ENCODE measurements at places on chromosomes 6 and 20.

DNA sequence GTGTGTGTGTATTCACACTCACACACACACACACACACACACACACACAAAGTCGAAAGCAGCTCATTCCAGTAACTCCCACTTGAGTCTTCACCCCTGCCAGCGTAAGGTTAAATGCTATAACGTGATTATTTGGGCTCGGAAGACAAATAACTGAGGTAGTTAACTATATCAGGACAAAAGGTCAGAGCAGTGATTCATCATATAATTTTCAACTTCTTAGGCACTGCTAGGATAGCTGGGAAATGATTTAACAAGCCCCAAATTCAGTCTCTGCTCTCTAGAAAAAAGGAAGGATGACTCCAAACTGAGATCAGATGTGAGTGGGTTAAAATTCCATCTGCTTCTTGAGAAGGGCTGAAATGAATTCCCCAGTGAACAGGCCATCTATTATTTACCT, 30.7 kb downstream of the HDGFL1 start:
- no peak for DNase-seq

- DNase-seq, result no peak
Measured at GRCh38 chr6:145044641-145045246, 690.6 kb downstream of the EPM2A start.

DNA sequence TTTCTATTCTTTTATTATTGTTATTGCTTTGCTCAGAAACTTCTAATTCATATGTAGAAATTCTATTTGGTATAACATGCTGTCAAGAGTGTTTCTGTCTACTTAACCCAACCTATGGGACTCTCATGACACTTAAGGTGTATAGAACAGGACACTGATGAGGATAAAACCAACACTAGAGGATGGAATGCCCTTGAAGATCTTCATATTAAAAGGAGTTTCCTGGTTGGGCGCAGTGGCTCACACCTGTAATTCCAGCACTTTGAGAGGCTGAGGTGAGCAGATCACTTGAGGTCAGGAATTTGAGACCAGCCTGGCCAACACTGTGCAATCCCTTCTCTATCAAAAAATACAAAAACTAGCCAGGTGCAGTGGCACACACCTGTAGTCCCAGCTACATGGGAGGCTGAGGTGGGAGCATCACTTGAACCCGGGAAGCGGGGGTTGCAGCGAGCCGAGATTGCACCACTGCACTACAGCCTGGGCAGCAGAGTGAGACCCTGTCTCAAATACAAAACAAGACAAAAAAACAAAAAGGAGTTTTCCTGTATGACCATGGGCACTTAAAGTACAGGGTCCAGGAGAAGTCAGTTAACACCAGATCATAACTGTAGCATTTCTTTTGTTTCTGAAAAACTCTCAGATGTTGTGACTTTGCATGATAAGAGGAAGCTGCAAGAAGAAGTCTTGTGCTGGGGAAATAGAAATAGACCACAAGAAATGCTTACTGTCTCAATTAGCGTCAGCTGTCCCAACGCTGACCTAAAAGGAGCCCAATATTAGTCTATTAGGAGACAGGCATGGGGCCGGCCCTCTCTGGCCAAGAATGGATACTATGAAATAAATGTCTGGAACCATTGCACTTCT, 38.9 kb upstream of the CD2AP start:
- DNase-seq, result no peak

DNA sequence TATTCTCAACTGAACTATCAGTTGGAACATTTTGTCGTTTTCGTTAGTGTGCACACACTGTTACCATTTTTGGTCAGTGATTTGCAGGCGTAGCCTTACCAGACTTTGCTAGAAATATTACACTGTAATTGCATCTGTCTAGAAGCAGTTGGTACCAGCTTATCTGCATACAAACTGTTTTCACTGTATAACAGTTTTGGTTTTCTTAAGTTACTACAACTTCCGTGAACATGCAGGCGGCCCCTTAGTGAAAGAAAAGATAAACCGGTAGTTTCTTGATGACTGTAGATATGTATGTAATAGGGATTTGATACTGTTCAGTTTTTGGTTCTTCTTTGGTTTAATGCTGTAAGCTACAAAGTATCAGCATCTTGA, 1.3 kb downstream of the DSTN start:
- no peak for DNase-seq

DNA sequence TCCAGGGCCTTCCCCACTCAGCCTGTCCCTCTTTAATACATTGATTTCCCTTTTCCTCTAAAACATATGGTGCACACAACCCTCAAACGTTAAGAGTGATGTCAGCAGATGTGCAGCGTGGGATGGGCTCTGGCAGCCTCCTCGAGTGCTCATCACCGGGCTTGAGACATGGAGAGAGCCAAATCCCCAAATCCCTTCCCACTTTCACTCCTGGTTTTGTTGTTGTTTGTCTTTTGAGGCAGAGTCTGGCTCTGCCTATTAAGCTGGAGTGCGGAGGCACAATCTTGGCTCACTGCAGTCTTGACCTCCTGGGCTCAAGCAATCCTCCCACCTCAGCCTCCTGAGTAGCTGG, 5.8 kb upstream of the PLTP start:
- no peak for DNase-seq

DNA sequence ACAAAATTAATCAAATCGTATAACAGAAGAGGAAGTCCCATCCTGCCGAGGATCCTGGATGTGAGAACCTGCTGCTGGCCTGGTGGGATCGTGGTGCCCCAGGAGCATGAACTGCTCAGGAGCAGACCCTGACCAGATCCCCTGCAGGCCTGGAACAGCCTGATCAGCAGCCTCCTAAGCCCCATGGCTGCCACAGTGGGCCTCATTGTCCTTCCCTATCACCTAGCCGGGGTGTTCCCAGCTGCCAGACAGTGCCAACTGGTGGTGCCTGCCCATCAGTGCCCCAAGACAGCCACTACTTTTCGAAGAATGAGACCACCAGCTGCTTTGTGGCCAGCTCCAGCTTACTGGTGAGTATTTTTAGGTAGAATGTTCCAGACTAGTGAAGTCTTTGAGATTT, 19.6 kb upstream of the MAS1L start:
- DNase-seq, result no peak

- DNase-seq, result no peak
Measured at GRCh38 chr6:14031516-14031915, 86.1 kb upstream of the CD83 start.

DNA sequence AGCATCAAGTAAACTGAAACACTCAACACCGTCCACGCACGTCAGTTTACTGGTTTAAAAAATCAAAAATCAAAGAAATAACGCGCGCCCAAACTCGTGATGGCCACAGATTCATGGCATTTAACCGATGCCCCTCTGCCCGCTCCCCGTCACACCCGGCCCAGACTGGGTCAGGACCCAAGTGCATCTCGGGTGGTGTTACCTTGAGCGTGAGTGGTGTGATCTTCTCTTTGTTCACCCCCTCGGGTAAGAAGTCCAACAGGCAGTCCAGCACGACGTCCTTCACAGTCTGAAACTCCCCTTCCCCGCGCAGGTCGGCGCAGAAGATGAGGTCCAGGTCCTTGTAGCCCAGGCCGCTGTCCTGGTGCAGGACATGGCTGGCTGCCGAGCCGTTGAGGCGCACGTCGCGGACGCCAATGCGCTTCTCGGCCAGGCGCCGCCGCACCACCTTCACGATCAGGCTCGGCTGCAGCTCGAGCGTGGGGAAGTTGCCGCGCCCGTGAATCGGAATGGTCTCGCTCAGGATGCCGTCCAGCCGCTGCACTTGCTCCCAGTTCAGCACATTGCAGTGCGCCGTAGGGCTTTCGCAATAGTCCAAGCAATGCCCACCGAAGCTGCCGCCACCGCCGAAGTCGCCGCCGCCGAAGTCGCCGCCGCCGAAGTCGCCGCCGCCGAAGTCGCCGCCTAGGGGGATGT, 945 bp downstream of the TENT5A start:
- peak; percentile 5 for DNase-seq

DNA sequence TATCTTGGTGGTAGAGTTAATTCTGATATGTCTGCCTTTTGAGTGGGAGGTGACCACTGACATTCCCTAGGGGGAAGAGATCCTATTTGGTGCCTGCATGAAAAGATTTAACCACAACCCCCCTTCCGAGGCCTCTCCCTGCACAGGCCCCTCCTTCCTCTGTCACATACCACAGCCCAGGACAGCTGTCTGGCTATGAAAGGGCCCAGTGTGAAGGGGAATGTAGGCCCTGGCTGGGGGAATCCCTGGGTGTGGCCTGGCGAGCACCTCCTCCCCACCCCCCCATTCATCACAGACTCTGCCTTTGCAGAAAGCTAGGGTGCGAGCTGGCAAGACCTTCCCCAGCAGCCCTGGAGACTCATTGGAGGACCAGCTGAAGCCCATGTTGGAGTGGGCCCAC, 27.4 kb upstream of the MAPRE1 start:
- peak; percentile 9 for DNase-seq

- no peak for DNase-seq
Measured at GRCh38 chr6:52620906-52621190, 44.0 kb upstream of the TRAM2 start.

DNA sequence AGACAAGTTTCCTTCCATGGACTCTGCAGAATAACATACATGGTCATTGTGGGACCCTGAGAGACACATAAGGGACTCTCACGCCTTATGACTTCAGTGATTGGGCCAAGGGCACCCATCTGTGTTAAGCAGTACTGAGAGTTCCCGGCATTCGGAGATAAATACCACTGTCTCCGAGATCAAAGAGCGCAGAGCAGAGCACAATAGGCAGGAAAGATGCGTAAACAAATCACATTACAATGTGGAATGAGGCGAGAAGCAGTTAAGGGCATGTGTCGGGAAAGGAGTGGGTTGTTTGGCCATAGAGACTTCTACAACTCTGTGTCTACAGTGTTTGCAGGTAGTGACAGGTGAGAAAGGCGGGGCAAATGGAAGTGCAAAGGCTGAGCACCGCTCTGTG, 57.6 kb downstream of the NRSN1 start:
- no peak for DNase-seq

DNA sequence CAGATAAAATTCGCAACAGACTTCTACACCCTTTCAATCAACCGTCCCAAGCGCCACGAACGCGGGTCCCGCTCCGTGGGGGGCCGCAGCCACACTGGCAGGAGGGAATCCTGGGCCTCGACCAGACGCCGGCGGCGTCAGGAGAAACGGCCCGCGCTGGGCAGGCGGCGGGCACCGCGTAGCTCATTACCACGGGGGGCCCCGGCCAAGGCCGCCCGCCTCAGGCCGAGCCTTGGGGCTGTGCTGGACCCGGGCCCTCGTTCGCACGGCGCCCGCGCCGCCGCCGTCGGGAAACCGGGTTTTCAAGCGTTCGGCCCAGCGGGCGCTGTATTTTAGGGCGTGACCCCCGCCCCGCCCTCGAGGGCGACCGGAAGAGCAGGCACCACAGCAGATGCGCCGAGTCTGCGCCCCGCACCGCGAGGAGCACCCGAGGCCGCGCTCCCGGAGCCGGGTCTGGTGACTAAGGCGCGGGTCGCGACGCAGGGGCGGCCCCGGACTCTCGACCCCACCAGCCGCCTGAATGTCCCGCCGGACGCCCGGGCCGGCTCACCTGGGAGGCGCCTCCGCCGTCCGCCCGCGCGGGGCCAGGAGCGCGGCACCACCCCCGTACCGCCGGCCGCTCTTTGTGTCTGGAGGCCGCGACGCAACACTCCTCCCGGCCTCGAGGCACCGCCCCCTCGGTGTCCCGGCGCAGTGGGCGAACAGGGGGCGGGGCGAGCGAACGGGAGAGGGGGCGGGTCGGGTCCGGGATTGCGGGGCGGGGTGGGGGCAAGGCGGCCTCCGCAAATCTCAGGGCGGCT, at the start of gene NINL:
Gene NINL (minus strand): TSS at position 627 of the 800 bp plus-strand sequence. CDS start 58,944 bp downstream, outside the sequence.
- peak; percentile 25 for DNase-seq

GRCh38 chr6:53728570-53729194, 63.1 kb upstream of the KLHL31 start:
- DNase-seq, result peak; percentile 34

GRCh38 chr6:7249391-7249790, 63.6 kb downstream of the SSR1 start:
- DNase-seq, result no peak

- DNase-seq, result no peak
Measured at GRCh38 chr6:56222499-56222898, 24.9 kb downstream of the COL21A1 start.

- no peak for DNase-seq
Measured at GRCh38 chr6:157967486-157967885, 14.2 kb upstream of the SYNJ2 start.

- no peak for DNase-seq
Measured at GRCh38 chr6:75308250-75308988, 23.8 kb upstream of the TMEM30A start.

- DNase-seq, result no peak
Measured at GRCh38 chr6:24078200-24078599, 47.8 kb upstream of the NRSN1 start.

GRCh38 chr6:13733178-13733887, 21.7 kb upstream of the RANBP9 start:
- no peak for DNase-seq
